ENCODE measurements at places on chromosomes 12 and 14.

DNA sequence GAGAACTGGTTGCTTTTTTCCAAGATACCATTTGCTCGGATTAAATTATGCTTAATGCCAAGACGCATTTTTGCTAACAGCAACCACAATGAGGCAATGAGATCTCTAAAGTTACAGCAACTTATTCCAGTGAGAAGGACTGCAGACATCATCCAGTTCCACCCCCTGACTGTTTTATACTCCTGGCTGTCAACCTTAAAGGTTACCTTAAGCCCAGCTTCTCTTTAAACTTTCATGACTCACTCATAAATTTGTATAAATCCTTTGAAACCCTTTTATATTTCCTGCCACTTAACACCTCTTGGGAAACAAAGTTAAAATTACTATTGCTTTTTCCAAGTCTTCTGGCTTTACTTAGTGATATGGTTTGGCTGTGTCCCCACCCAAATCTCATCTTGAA is 80.2 kb downstream of the TMTC1 start:
- DNase-seq, result no peak

DNA sequence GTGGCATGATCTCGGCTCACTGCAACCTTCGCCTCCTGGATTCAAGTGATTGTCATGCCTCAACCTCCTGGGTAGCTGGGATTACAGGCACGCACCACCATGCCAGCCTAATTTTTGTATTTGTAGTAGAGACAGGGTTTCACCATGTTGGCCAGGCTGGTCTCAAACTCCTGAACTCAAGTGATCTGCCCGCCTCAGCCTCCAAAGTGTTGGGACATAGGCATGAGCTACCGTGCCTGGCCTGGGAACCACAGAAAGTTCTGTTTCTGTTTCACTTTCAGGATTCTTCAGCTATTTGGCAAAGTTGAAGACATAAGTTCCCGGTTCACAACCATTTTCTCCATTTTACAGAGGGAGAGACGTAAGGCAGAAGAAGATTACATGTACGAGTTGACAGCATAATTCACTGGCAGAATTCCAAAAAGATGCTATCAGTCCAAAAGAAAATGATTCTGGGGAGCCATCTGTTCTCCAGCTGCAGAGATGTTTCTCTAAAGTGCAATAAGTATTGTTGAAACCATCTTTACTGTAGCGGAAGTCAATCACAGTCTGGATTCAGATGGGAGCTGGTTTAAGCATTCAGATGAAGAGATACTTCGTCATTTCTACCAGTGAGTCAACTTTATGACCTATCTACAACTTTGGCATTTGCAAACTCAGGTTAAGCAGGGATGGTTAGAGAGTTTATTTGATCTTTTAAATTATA is 8.1 kb upstream of the RNF34 start:
- DNase-seq, result no peak

- no peak for DNase-seq
Observed at GRCh38 chr12:47242426-47242825, 162.7 kb upstream of the AMIGO2 start.

DNA sequence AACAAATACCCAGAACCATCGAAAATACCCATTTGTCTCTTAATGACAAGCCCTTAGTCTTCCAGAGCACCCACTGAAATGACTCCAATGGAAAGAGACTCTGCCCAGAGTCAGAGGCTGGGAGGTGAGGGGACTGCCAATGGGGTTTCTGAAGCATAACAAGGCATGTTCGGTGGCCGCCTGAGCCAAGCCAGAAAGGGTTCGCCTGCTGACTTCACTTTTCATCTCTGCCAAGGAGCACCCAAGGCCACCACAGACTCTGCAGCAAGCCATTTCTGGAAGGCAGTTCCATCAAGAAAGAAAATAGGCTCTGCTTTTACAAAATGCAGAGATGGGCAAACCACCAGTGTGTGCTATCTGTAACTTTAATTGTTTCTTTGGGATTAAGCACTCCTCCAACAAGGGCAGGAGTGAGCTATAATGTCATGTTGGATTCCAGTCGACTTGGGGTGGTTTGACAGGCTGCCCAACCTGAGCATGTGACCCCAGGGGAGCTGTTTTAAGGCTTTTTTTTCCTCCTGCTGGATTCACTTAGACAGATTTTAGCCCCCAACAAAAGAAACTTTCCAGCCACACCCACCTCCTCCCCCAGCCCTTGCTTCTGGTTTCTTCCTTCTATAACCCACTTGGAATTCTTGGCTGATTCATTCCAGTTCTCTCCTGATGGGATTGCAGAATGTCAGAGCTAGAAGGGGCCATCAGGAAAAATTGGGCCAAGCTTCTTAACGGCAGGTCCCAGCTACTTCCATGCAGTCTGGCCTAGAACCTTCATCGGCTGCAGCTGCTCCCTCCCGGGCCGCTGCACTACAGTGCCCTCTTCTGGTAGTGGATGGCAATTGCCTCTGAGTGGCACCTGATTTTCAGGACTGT is 24.1 kb downstream of the CKAP4 start:
- peak; percentile 84 for DNase-seq

- DNase-seq, result no peak
Observed at GRCh38 chr14:54662491-54663133, 95.7 kb downstream of the SAMD4A start.

GRCh38 chr12:4763549-4763948 is 43.3 kb downstream of the GALNT8 start:
- DNase-seq, result peak; percentile 60

DNA sequence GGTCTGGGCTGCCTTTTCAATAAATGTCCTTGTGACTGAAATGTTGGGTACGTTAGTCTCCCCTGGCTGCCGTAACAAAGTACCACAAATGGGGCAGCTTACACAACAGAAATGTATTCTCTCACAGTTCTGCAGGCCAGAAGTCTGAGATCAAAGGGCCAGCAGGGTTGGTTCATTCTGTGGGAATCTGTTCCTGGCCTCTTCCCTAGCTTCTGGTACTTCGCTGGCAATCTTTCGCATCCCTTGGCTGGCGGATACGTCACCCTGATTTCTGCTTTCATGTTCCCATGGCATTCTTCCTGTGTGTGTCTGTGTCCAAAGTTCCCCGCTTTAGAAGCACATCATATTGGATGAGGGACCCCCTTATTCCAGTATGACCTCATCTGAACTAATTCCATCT is 95.8 kb upstream of the NCOR2 start:
- no peak for DNase-seq

- DNase-seq, result no peak
Observed at GRCh38 chr12:48021485-48022179, 17.4 kb upstream of the COL2A1 start.

- DNase-seq, result no peak
Observed at GRCh38 chr12:129193263-129193871, 340.1 kb downstream of the GLT1D1 start.

DNA sequence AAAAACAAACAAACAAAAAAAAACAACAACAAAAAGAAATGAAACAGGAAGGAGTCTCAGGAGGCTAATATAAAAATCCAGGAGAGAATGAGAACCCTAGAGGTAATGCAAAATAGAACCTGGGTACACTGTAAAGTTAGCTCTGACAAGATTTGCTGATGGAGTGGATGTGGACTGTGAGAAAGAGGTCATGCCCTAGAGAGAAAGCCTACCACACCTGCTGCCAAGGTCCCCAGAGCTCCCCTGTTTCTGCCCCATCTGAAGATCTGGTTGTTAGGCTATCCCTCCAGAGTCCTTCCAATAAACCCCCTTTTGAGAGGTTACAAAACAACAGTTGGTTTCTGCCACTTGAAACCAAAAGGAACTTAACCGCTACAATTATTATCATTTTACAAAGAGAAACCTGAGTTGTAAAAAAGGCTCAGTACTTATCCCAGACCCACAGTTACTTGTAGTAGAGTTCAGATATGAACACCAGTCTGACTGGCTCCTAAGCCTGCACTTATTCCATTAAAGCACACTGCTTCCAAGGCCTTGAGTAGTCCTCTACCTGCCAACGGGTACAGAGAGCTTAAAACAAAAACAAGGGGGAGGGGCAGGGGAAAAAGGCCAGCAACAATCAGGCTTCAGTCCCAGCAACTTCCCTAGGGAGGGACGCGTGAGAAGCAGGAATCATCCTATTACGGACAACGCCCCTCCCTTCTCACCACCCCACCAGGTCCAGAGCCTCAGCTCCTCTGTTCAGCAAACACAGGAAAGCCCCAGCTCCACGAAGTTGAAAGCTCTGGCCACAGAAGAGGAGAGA is 27.7 kb downstream of the PPP1R13B start:
- peak; percentile 46 for DNase-seq

DNA sequence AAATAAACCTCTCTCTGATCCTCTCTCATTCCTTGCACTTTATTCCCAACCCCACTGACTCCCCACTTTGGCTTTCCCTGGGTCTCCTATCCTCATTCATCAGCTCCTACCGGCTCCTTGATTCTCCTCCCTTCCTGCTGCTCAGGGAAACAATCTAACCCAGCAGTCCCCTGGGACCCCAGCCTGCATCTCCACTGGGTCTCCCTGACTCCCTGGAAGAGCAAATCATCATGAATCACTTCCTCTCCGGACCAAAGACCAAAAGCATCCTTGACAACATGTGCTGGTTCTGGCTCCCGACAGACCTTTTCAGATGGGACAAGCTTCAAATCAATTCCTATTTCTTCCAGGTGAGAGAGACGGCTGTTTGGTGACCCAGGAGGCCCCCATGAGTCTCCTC is 76.6 kb downstream of the HSPB8 start:
- no peak for DNase-seq

GRCh38 chr12:53053218-53054111 is 3.6 kb downstream of the TNS2 start:
- peak; percentile 57 for DNase-seq

GRCh38 chr14:19801118-19801464 is 2.5 kb upstream of the OR4N2 start:
- DNase-seq, result no peak

DNA sequence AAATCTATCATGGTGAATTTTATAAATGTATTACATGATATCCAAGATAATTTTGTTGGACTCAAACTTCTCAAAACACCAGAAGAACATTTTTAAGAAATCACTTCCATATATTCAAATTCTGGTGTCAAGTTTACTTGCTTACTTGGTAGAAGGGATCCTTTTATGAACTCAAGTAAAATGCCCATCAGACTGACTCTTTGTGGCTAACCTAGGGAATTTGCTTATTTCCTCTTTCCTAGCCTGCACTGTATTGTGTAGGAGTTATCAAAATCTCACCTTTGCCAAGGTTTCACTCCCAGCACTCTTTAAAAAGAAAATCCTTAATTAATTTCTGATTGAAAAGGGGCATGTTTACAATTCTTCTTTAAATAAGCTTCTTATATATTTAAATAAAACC is 196.5 kb downstream of the DUSP6 start:
- no peak for DNase-seq

- no peak for DNase-seq
Observed at GRCh38 chr14:92382677-92383076, 59.7 kb downstream of the SLC24A4 start.

DNA sequence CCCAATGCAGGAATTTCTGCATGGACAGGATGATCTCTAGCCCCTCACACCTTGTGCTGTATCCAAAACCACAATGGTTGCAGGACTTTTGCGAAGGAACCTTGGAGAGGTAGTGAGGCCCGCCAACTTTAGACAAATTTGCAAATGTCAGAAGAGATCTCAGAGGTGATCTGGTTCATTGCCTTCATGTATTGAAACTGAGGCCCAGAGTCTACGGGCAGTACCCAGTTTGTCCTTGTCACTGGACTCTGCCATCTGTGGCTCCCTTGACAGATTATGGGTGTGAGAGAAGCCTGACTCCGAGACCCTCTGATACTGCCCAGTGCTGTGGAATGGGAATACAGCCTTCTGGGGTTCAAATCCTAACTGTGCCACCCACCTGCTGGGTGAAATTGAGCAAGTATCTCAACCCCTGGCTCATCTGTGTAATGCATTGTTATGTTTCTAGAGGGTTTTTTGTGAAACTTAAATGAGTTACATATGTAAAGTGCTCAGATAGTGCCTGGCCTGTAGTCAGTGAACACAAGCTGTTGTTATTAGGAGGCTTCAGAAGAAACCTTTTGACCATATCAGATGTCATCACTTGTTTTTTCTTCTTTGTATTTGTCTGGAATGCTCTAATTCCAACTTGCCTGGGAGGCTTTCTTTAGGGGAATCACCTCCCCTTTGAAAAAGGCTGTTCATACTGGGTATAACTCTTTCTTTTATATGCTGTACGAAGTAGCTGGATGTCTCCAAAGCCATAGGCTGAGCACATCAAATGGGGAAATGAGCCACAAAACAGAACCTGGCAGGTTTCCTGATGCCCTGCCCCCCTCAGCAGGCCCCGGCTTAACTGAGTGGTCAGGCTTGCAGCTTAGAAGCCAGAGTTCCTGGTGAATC is 71.4 kb upstream of the SRSF5 start:
- DNase-seq, result peak; percentile 71

DNA sequence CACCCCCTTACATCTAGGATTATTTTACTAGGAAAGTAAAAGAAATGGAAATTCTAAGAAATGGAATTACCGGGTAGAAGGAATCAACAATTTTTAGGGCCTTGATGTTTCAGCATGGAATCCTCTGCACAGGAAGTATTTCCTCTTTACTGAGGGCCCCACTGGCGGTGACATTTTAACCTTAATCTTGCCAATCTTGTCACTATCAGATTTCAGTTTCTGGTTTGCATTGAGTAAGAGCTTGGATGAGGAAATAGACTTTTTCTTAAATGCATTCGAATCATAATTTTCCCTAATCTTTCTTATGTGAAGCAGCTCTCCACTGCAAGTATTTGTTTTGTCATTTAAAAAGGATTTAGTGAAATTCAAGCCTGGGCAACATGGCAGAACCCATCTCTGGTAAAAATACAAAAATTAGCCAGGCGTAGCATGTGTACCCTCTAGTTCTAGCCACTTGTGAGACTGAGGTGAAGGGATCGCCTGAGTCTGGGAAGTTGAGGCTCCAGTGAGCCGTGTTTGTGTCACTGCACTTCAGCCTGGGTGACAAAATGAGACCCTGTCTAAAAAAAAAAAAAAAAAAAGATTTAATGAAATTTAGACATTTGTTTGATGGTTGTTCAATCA is 40.7 kb downstream of the TPCN1 start:
- no peak for DNase-seq

GRCh38 chr12:42587601-42588523 is 1.7 kb downstream of the PRICKLE1 start:
- DNase-seq, result no peak

DNA sequence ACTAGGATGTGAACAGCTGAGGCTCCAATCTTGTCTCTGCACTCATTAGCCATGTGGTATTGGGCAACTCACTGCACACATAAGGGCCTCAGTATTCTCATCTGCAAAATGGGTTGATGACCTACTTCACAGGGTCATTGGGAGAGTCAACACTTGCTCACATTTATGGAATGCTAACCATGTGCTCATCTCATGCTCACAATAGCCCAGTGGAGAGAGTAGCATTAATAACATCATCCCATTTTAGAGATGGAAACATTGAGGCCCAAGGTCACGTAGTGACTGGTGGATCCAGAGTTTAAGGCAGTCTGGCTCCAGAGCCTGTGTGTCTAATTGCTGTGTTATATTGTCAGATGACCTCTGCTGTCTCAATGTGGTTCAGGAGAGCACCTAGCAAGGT is 270.2 kb upstream of the SRRM4 start:
- DNase-seq, result no peak

DNA sequence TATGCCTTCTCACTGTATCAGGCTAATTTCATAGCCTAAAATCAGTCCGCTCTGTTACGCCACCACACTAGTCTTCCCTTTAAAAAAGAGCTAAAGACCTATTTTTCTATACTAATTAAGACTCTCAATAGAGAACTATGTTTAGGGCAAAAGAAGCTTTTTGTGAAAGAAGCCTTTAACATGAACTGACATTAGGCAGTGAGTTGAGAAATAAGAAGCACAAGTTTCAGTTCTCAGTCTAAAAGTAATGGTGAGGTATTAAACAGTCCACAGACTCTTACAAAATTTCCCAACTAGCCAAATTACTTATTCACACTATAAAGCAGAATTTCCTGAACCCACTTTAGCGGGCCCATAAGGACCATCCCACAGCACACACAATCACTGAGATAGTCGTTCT is 93.7 kb downstream of the SOX5 start:
- no peak for DNase-seq

GRCh38 chr14:35295845-35296161 is 3.6 kb downstream of the PSMA6 start:
- no peak for DNase-seq

Data from femur (tissue), 1 donor.